ENCODE measurements at places on chromosomes 16 and 17.

- DNase-seq = no peak
Measured at GRCh38 chr16:85544016-85544415, 69.1 kb upstream of the GSE1 start.

DNA sequence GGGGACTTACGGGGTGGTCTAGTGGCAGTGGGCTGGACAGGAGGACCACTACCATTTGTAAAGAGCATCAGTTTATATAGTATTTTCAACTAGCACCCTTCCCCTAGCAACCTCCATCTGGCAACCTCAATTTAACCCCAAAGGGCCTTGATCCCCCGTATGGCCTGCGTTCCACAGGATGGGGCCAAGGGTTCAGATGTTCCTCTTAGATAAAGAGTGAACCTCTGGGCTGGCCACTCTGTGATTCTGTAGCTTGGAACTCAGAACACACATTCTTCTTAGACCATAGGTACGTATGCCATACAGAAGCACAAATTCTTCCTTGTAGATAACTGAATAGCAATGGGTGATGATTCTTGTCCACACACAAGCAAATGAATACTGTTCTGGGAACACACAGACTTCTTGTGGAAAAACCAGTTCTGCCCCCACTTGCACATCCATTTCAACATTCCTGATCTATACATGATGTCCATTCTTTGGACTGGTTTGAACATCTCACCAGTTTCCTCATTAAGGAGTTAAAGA lies 1.9 kb upstream of the GGA2 start:
- DNase-seq = no peak

DNA sequence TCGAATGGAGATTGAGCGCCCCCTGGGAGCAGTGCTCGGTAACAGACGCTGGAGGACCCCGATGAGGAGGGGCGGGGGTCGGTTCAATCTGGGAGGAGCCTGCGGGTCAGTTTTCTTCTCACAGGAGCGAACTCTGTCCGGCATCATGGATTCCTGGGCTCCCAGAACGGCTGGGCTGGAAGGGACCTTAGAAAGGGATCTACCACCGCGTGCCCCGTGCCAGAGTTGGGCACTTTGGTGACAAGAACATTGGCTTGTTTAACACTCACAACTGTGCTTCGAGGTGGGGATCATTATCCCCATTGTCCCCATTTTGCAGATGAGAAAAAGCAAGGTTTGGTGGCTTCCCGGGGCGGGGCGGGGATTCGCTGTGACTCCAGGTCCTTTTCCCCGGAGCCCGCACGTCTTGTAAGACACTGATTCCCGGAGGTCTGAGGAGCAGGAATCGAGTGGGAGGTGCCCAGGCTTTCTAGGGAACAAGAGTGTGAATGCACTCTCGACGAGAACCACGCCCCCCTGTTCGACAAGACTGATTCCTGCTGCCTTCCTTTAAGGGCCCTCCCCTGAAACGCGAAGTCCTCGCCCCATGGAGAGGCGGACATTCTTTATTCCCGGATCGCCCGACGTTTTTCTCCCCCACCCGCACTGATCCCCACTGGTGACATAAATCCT lies 1.5 kb upstream of the FBXL19 start:
- DNase-seq = peak; percentile 82

DNA sequence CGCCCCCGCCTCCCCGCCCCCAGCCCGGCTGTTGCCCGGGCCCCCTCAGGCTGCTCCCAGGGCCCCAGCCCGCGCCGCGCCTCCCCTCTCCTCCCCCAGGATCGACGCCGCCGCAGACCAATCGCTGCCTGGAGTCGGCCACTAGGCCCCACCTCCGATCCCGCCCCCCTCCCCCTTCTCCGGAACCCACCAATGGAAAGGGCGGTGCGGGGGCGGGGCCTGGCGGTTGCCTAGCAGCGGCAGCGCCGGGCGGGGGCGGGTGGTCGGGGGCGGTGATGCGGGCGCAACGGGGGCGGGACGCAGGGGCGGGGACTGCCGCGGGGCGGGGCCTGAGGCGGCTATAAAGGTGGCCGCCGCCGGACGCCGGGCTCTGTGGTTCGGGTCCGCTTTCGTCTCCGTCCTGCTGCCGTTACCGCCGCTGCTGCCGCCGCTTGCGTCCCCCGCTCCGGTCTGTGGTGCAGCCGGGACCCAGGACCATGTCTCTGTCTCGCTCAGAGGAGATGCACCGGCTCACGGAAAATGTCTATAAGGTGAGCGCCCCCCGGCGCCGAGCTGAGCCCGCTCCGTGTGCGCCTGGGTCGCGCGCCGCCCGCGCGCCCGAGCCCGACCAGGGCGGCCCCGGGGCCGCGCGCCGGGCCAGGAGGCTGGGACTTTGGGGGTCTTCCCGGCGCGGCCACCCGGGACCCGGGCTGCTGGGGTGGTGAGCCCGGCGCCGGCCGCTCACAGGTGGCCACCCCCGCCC lies at the start of gene BAIAP2:
BAIAP2 (plus strand) TSS at position 373 of the 742 bp plus-strand sequence; CDS start at position 477, 104 bp downstream.
- DNase-seq = peak; percentile 70

DNA sequence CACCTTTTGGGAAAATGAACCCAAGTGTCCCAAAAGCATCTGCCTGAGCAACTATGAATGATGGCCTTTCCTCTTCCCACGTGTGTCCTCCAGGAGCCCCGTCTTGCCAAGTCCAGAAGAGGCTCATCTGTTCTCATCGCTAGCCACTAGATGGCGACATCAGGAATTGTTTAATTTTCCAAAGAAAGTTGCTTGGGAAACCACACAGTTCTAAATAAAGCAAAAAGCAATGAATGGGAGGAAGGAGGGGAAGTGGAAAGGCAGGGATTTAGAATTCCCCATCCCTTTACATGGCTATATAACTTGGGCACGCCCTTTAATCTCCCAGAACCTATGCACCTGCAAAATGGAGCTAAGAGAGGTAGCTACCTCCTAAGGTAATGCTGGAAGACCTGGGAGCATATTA lies 9.0 kb upstream of the CDH5 start:
- DNase-seq = no peak

DNA sequence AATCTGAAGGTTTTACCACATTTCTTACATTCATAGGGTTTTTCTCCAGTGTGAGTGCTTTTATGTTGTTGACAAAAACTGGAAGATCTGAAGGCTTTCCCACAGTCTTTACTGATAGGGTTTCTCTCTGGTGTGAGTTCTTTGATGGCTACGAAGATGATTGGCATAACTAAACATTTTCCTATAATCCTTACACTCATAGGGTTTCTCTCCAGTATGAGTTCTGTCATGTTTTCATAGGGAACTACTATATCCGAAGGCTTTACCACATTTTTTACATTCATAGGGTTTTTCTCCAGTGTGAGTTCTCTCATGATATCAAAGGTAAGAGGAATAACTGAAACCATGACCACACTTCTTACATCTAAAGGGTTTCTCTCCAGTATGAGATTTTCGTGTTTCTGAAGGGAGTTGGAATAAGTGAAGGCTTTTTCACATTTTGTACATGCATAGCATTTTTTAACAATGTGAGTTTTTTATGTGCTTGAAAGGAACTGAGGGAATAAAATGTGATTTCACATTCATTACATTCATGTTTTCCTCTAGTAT lies 1987.7 kb downstream of the TP53TG3F start:
- DNase-seq = no peak

DNA sequence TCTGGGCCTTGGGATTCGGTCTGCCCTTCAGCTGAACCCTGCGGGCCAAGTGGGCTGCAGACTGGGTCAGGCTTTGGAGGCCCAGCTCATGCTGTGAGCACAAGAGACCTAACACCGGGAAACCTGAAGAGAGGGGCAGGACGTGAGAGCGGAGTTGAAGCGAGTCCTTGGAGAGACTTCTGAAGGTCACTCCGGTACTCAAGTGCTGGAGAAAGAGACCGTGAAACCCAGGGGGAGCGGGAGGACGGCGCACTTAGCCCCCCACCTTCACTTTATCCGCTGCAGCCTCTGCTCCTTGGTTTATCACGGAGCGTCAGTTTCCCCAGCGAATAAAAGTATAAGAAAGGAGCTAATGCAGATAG lies 361 bp downstream of the UQCRC2 start:
- no peak for DNase-seq

GRCh38 chr17:65389426-65389825 lies 172.0 kb downstream of the AXIN2 start:
- no peak for DNase-seq
